CD4-positive, alpha-beta memory T cell (primary cell): ENCODE measurements at places on chromosomes 3 and 15. TPM values are rescaled to one million over a fixed set of nuclear protein-coding genes. Genes with fewer than 3 reads are reported as not detected.

The USP13 gene
- 9.7 TPM for total RNA-seq

DNA sequence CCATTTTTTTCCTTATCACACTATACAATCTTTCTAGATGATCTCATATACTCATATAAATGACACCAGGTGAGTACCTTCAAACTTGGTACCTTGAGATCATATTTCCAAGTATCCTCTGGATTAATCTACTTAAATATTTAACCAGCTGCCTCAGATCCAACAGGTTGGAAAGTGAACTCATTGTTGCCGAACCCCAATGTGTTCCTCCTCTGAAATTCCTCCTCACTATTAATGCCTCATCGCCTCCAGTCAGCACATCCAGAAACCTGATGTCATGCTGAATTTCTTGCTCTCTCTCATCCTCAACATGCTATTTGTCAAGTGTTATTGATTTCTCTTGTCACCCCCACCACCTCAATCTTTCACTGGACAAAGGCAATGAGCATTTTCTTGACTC is 221.8 kb downstream of the FMN1 start:
- no peak overlapping the region for H3K4me3 ChIP-seq
- H3K27me3 ChIP-seq, result no peaks in the 10 kb centered on the region
- H3K4me1 ChIP-seq, result no peaks in the 10 kb centered on the region
- H3K36me3 ChIP-seq, result no peaks in the 10 kb centered on the region

DNA sequence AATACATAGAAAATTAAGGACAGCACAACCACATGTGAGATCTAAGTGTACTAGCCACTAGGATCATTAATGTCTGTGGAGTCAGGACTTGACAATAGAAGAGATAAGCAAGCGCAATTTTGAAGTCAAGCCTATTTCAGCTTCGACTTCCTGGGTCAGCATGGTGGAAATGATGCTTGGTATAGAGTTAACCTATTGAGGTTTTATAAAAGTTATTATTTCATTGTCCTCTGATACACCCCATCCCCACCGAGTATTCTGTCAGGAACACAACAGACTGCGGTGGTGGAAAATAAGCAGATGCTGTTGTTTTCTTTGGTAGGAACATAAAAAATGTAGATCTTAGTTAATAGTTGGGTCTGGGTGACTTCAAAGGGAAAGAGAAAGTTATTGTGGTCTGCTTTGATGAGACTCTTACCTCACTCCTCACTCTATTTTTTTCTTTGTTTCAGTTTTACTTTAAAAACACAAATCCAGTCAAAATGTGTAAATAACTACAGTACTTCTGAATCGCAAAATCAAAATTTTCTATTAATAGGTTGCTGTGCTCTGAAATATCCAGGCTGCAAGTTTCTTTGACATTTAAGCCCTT is 82.1 kb downstream of the IL5RA start:
- peaks cover 14% of the 10 kb centered on the region for H3K4me1 ChIP-seq
- no peaks in the 10 kb centered on the region for H3K27me3 ChIP-seq
- no peaks in the 10 kb centered on the region for H3K36me3 ChIP-seq
- no peak overlapping the region for H3K27ac ChIP-seq
- no peak overlapping the region for H3K4me3 ChIP-seq

- H3K27ac ChIP-seq, result no peak overlapping the region
- H3K4me1 ChIP-seq, result no peaks in the 10 kb centered on the region
- no peaks in the 10 kb centered on the region for H3K36me3 ChIP-seq
Observed at GRCh38 chr3:151015181-151015580, 42.7 kb upstream of the CLRN1 start.

GRCh38 chr15:86591994-86592735 is 512.5 kb downstream of the AGBL1 start:
- no peaks in the 10 kb centered on the region for H3K36me3 ChIP-seq
- no peaks in the 10 kb centered on the region for H3K4me1 ChIP-seq
- H3K4me3 ChIP-seq, result no peak overlapping the region
- no peak overlapping the region for H3K27ac ChIP-seq
- no peak for DNase-seq

- H3K27me3 ChIP-seq, result no peaks in the 10 kb centered on the region
- no peaks in the 10 kb centered on the region for H3K36me3 ChIP-seq
- H3K4me1 ChIP-seq, result no peaks in the 10 kb centered on the region
- H3K27ac ChIP-seq, result no peak overlapping the region
Observed at GRCh38 chr15:66785637-66786036, 83.6 kb downstream of the SMAD6 start.

The TIGIT gene
- 36.6 TPM for total RNA-seq
